ENCODE measurements at places on chromosomes 5 and 9.

- DNase-seq = no peak
These were observed 25.6 kb downstream of the C9orf50 start for GRCh38 chr9:129595311-129595741.

- no peak for DNase-seq
These were observed 81.7 kb downstream of the ITGA1 start for GRCh38 chr5:52869391-52869790.

- no peak for DNase-seq
These were observed 19.0 kb downstream of the GLRX start for GRCh38 chr5:95803271-95804148.

- DNase-seq = no peak
These were observed 825.4 kb downstream of the SEMA5A start for GRCh38 chr5:8720506-8720905.

DNA sequence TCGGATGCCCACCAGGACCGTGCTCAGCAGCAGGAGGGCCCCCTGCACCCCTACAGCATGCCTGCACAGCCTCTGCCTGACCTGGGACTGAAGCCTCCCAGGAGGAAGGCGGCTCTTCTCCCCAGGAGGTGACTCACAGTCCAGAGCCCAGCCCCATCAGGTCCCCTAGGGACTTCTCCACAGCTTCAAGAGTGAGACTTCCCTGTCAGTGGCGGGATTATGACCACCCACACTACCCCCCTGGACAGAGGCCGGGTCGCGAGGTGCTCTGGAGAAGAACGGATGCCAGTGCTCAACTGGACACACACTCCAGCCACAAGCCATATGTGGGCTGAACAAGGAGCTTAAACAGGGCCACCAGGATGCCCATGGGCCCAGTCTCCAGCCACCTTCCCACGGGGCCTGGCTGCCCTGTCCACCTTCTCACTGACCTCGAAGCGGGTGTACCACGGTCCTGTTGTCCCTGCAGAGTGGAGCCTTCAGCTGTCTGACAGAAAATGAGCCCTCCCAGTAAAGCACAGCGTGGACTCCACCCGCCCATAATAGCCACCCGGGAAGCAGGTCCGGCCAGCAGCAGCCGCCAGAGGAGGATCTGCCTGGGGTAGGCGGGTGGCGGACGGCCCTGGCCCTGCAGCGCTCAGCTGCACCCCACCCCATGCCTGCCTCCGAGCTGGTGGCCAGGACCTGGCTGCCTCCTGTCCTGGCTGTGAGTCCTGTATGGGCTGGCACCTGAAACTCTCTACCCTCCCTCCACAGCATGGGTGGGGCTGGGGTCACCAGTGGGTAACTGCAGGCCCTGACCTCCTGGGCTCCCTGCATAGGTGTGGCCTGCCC is 54.7 kb downstream of the SEMA4D start:
- DNase-seq = no peak

- DNase-seq = no peak
These were observed 229.9 kb upstream of the RIOK2 start for GRCh38 chr5:97412959-97413358.

- DNase-seq = no peak
These were observed 375.7 kb upstream of the CDH9 start for GRCh38 chr5:27414099-27414498.
